T-helper 2 cell (primary cell): ENCODE measurements at places on chromosomes 16 and 17.

DNA sequence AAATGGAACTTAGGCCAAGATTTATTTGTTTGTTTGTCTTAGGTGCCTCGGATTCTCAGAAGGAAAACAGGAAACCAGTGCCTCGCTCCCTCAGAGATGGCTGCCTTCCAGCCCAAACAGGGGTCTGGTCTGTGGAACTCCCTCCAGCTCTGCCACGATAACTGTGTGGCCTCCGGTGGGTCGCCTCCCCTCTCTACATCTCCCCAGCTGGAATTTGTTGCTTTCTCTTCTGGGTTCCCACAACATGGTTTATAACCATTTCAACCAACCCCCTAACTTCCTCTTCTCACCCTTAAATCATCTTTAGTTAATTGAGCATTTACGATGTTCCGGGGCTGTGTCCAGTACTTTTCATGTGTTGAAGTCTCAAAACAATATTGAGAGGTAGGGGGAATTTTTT, 30.9 kb upstream of the PLLP start:
- DNase-seq: no peak

GRCh38 chr16:55695595-55695994, 39.8 kb downstream of the SLC6A2 start:
- DNase-seq: no peak

DNA sequence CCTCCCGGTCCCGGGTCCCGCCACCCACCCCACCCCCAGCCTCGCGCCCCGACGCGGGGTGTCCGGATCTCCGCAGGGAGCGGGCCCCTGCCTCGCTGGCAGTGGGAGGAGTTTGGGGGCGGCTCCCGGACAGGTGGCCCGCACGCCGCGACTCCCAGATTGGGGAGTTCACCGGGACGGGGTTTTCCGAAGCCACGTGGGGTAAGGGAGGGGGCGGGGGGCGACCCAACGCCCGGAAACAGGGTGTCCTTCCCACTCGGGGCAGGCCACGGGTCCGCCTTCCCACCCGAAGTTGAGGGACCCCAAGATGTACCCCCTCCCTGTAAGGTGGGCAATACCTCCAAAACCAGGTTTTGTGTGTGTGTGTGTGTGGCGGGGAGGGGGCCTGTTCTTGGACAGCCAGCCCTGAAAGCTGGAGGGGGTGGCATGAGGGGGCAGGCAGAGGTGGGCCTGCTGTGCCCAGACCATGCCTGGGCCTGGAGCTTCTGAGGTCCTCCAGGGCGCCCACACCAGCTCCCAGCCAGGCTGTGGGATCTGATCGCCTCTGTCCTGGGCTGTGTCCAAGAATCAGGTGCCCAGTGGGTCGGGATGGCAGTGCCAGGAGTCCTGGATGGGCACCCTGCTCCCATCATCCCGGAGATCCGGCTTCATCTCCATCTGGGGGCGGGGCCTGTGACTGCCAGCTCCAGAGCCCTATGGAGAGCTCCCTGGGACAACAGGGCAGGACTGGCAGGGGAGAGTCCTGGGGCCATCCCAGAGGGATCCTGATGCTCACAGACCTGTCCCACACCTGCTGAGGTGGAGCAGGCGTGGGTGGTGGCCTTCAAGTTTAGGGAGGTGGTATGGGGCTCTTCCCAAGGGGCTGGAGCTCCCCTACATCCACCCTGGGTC, 767 bp downstream of the SYNGR2 start:
- peak; percentile 28 for DNase-seq

DNA sequence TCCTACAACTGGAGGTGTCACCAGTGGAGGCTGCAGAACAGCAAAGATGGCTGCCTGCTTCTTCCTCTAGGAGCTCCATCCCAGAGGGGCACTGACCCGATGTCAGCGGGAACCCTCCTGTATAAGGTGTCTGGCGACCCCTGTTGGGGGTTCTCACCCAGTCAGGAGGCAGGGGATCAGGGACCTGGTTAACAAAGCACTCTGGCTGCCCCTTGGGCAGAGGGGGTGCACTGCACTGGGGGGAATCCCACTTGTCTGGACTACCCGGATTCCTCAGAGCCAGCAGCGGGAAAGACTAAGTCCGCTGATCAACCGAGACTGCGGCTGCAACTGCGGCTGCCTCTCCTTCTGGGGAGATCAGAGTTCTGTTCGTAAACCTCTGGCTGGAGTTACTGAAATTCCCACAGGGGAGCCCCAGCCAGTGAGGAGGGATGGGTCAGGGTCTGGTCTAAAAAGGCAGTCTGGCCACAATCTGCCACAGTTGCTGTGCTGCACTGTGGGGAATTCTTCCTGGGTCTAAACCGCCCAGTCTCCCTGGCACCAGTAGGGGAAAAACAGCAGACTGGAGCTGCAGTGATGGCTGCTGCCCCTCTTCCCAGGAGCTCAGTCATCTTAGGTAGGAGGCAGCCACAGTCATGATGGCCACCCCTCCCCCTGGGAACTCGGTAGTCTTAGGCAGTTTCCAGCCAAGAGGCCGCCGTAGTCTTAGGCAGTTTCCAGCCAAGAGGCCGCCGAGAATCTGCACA, 213.4 kb downstream of the CYB561 start:
- DNase-seq: no peak

DNA sequence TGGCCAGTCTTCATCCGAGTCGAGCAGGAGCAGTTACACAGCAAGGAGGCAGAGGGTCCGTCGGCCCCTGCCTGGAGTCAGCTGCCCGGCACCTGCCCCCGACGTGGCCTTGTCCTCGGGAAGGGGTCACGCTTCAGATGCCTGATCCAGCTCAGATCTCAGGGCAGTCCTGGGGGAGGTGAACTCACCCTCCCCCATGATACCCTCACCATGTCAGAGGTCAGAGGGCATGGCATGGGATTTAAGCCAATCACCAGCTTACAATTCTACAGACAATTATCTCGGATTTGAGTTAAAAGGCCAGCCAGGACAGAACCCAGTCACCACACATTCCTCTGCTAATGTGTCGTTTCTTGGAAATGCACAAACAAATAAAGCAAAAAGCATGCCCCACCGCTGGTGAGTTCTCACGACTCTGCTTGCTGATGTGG, 211.3 kb downstream of the FOXL1 start:
- no peak for DNase-seq

DNA sequence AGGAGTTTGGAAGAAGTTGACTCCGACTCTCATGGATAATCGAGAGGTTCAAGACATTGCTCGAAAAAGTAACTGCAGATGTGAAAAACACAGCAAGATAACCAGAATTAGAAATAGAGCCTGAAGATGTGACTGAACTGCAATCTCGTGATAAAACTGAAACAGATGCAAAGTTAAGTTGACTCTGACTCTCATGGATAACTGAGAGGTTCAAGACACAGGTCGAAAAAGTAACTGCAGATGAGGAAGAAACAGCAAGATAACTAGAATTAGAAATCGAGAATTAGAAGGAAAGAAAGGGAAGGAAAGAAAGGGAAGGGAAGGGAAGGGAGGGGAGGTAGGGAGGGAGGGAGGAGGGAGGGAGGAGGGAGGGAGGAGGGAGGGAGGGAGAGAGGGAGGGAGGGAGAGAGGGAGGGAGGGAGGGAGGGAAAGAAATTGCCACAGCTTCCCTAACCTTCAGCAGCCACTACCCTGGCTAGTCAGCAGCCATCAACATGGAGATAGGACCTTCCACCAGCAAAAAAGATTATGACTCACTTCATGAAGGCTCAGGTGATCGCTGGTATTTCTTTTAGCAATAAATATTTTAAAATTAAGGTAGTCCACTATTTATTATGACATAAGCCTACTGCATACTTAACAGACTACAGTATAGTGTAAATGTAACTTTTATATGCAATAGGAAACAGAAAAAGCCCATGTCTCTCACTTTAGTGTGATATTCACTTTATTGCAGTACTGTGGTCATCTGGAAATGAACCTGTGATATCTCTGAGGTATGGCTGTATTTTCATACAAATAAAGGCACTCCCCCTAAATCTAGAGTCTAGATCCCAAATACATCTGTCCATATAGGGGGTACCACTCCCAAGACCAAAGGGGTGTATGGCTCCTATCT, 68.3 kb downstream of the KANSL1 start:
- no peak for DNase-seq

GRCh38 chr17:12618557-12618956, 47.1 kb upstream of the MYOCD start:
- no peak for DNase-seq
